ENCODE measurements at places on chromosomes 6 and 20. TPM values are rescaled to one million over a fixed set of nuclear protein-coding genes. Genes with fewer than 3 reads are reported as not detected.

DNA sequence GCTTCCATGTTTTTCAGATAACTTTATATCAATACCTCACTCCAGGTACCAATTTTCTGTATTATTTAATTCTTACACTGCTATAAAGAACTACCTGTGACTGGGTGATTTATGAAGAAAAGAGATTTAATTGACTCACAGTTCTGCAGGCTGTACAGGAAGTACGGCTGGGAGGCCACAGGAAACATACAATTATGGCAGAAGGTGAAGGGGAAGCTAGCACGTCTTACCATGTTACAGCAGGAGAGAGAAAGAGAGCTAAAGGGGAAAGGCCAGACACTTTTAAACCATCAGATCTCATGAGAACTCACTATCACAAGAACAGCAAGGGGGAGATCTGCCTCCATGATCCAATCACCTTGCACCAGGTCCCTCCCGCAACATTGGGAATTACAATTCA, 119.1 kb upstream of the BMP5 start:
- no peak for DNase-seq

DNA sequence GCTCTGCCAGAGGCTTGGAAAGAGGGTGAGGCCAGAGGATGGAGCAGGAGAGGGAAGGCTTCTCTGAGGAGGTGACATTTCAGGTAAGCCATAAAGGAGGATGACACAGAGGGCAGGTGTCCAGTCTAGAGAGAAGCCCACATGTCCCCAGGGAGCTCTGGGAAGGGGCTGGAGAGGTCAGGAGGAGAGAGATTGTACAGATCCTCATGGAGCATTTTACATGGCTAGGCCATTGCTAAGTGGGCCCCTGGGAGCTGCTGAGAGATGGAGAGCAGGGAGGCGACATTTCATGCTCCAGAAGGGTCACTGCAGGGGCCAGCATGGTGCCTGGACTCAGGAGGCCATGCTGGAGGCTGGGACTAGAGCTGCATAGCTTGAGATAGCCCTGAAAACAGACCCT, 124.5 kb downstream of the TOX2 start:
- peak; percentile 23 for DNase-seq

Gene C20orf144
- not detected for total RNA-seq

- DNase-seq: no peak
Observed at GRCh38 chr6:45487645-45488044, 109.9 kb upstream of the SUPT3H start.

GRCh38 chr20:17628101-17628841, 53.8 kb downstream of the RRBP1 start:
- peak; percentile 63 for DNase-seq

DNA sequence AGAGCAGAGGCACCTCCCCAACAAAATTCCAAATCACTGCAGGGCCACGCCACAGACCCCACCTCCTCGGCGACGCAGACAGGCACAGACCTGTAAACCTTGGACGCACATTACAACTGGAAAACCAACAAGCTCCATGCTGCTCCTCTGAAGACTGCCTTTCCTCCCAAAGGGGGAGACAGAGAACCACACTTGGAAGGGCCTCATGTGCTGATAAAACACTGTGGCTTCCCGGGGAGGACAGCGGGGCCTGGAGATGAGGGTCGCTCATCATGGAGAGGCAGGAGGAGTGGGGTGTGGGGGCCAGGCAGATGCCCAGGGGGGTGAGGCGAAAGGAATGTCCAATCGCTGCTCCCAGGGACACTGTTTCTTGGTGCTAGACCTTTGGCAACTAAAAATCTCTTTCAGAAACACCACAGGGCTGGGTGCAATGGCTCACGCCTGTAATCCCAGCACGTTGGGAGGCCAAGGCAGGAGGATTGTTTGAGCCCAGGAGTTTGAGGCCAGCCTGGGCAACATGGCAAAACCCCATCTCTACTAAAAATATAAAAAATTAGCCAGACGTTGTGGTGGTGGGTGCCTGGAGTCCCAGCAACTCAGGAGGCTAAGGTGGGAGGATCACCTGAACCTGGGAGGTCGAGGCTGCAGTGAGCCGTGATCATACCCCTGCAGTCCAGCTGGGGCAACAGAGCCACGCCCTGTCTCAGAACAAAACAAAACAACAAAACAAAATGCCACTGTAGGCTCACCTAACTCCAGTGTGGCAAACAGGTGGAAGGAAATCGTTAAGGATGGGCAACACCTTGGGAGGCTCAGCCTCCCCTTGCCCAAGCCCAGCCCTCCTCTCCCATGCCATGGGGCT, 53.8 kb downstream of the ABHD12 start:
- no peak for DNase-seq

- no peak for DNase-seq
Observed at GRCh38 chr6:77036400-77036799, 426.9 kb downstream of the HTR1B start.

Gene NUP153
- total RNA-seq: 50.0 TPM

DNA sequence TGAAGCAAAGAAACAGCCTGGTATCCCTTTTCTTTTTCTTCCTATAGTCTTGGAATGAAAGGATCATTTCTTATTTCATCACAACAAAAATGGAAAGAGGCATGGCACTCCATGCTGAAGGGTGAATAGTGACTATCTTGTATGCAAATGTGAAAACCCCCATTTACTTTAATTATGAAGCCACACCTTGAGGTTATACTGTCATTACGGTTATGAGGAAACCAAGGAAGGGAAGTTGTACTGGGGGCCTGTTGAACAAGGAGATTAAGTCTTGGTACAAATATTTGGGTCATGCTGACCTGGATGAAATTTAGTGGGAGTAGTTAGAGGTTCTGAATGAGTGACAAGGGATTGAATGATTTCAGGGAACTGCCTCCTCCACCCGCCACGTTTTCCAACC, 8.7 kb upstream of the STXBP5 start:
- DNase-seq: no peak

GRCh38 chr20:11497545-11497944, 420.1 kb upstream of the BTBD3 start:
- DNase-seq: no peak

DNA sequence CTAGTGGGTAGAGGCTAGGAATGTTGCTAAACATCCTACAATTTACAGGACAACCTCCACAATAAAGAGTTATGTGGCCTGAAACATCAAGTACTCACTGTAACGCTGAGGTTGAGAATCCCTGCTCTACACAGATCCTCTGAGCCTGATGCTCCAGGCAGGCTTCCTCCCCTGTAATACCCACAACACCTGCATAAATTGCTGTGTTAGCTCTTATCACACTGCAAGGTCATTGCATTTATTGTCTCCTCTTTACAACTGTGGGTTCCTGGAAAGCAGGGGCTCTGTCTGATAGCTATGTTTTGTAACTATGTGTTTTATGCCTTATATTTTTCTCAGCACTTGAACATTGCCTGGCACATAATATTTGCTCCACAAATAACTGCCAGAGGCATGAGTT, 11.6 kb downstream of the RPP21 start:
- DNase-seq: no peak

GRCh38 chr6:31356216-31356945, 598 bp downstream of the HLA-B start:
- peak; percentile 90 for DNase-seq

DNA sequence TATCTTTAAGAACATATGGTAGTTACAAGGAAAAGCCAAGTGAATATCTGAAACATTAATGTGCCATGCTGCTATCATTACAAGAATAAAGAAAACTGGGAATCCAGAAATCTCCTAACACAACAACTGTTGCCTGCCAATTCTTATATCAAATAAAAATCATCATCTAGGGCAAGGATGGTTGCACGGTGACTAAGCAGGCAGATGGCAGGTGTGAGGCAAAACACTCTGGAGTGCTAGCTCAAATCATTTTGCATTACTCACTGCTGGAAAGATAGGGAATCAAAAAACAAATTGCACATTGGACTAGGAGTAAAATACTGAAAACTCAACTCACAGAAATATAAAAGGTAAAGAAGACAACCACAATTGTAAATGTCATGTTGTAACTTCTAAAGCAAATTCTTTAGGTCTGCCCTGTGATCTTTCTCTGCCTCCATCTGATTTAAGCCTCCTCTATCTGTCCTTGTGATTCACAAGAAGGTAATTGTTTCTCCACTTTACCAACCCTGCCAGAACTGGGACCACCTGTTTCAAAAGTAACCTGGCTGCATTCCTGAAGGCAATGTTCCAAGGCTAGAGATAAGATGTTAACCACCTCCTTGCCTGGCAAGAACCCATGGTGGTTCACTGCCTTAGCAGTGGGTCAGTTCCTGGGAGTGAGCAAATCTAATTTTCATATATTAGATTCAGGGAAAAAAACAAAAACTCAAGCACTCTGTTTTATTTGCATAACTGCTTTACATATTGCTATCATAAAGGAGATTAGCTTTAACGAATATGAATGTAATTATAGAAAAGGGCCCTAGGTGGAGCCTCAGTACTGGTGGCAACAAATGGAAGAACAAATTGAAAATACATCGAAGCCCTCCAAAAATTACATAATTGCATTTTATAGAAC, 33.1 kb upstream of the LCA5 start:
- no peak for DNase-seq

Gene FGD2
- 253 TPM for total RNA-seq

DNA sequence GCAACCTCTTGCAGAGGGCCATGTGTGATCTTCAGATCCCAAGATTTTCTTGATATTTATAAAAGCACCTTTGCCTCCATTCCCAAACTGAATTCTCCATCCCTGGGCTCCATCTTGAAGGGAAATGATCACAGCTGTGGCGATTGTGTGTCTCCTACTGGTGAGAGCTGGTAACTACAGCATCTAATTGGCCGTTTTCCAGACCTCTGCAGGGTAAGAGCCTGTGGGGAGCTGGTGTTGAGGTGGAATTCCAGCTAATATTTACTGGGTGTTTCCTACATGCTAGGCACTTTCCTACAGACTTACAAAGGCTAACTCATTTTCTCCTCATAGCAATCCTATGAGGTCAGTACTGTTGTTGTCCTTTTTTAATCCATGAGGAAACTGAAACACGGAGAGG, 59.2 kb upstream of the FNDC1 start:
- no peak for DNase-seq

- DNase-seq: no peak
Observed at GRCh38 chr6:157314705-157315321, 8.5 kb downstream of the TMEM242 start.

- no peak for DNase-seq
Observed at GRCh38 chr6:121932076-121932991, 467.1 kb upstream of the HSF2 start.

Gene ALDH8A1
- total RNA-seq: 1.2 TPM

Gene LY6G6C
- not detected for total RNA-seq

DNA sequence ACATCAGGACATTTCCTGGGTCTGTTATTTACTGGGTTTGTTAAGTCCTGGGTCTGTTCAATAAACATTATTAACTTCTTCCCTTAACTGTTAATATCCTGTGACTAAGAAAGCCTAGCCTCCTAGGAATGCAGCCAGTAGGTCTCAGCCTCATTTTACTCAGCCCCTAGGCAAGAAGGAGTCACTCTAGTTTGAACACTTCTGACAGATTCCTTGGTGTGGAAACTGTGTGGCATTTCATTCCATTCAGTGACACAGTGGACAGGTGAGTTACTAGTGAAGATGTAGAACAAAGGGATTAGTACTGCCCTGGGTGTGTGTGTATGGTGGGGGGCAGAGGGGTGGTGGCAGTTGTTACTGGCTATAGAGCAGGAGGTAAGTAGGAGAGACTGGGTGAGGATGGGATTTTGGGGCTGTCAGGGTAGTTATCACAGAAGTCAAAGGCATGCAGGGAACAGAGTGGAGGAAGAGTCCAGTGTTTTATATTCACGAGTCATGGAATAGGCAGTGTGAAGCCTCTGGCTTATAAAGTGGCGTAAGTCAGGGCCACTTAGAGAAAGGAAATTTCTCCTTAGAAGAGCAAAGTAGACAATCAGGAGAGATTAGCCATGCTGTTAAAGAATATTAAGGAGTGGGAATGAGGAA, 28.4 kb downstream of the RNF182 start:
- no peak for DNase-seq

GRCh38 chr6:52560462-52560861, 16.4 kb downstream of the TRAM2 start:
- DNase-seq: no peak

Gene TGM6
- total RNA-seq: not detected

- no peak for DNase-seq
Observed at GRCh38 chr6:39731565-39731964, 6.4 kb upstream of the KIF6 start.

- DNase-seq: no peak
Observed at GRCh38 chr6:112038756-112039430, 15.0 kb upstream of the CCN6 start.

Gene TCP11
- total RNA-seq: not detected
